ENCODE measurements at places on chromosomes 6 and 20. TPM values are rescaled to one million over a fixed set of nuclear protein-coding genes. Genes with fewer than 3 reads are reported as not detected.

SGK1 gene
- 18.9 TPM for total RNA-seq

HLA-DRA gene
- 41.1 TPM for total RNA-seq

TMEM200A gene
- total RNA-seq: 5.5 TPM

RHAG gene
- not detected for total RNA-seq

MICA gene
- 24.0 TPM for total RNA-seq

BPIFA1 gene
- total RNA-seq: not detected

RXRB gene
- 65.5 TPM for total RNA-seq

GPLD1 gene
- total RNA-seq: 1.5 TPM

HLA-DQB1 gene
- total RNA-seq: 28.1 TPM

MRAP2 gene
- total RNA-seq: not detected

GPR63 gene
- 0.67 TPM for total RNA-seq

HCK gene
- 0.33 TPM for total RNA-seq

ABT1 gene
- total RNA-seq: 35.6 TPM

SRPK1 gene
- 37.2 TPM for total RNA-seq

OR14J1 gene
- not detected for total RNA-seq

ABRACL gene
- total RNA-seq: 71.5 TPM

ZBTB46 gene
- 0.20 TPM for total RNA-seq

TNFRSF6B gene
- total RNA-seq: 1.5 TPM

SPATA2 gene
- 10.4 TPM for total RNA-seq

SLC22A7 gene
- not detected for total RNA-seq

BCAS1 gene
- total RNA-seq: not detected

PARD6B gene
- 9.4 TPM for total RNA-seq
